ENCODE measurements at places on chromosomes 7 and 10.

DNA sequence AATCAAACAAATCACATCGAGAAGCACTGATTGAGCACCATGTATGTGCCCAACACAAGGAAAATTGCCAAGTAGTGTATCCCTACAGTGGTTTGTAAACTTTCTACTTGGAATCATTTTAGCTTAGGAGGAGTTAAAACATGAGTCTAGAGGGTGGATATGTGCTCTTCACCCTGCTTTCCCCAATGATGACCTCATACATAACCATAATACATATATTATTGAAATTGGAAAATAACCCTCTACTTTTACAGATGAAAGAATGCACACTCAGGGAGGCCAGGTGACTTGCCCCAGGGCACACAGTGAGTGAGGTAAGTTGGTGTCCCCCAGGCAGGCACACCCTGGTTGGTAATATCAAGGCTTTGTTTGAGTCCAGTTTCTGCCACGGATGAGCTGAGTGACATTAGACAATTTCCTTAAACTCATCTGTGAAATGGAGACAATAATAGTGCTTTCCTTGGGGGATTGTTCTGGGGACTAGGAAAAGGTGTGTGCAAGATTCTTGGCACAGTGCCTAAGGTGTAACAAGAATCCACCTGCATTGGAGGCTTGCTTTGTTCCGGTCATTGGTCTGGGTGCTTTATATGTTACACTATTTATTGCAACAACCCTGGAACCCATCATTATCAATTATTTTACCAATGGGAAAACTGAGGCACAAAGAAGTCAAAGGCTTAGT lies 50.7 kb downstream of the BPGM start:
- DNase-seq, result no peak

DNA sequence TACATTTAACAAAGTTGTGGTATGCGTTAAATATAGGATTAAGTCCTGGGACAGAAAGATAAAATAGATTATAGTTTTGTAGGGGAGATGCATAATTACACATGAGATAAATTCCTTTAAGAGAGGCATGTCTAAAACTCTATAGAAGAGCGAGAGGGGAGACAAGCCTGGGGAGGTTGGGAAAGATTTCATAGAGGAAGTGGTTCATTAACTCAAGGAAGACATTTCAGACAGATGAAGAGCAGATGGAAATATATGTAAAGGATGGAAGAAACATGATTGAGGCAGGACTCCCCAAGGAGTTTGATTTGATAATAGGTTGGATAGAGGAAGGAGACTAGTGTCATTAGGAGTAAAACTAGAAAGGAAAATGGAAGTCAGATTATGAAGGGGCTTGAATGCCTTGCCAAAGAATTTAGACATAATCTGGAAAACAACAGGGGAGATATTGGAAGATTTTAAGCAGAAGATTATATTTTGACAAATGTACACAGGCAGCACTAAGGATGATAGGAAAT lies 96.1 kb downstream of the PHTF2 start:
- no peak for DNase-seq

DNA sequence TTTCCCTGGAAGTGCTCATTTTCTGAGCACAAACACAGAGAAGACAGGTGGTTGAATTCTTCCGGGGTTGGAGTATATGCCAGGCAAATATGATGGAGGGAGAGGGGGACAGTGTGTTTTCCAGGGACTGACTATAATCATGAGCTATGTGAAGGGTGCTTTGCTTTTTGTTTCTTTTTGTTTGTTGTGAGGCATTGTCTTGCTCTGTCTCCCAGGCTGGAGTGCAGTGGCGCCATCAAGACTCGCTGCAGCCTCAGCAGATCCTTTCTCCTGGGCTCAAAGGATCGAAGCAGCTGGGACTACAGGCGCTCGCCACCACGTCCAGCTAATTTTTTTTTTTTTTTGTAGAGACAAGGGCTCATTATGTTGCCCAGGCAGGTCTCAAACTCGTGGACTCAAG lies 47.3 kb upstream of the CPN1 start:
- DNase-seq, result no peak

DNA sequence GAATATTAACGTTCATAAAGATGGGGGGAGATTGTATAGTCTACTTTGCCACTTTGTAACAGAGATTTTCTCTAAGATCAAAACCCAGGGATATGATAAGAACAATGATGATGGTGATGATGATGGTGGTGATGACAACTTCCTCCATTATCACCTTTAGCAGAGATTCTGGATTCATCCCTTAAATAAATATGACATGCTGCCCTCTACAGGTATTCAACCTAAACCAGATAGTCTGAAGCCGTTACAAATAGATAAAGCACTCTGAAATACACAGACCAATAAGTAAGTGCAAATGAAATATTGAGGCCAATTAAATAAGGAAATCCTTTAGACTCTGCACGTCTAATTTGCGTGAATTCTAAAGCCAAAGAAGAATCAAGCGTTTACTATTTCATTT lies 211.5 kb downstream of the CREB5 start:
- DNase-seq, result no peak

DNA sequence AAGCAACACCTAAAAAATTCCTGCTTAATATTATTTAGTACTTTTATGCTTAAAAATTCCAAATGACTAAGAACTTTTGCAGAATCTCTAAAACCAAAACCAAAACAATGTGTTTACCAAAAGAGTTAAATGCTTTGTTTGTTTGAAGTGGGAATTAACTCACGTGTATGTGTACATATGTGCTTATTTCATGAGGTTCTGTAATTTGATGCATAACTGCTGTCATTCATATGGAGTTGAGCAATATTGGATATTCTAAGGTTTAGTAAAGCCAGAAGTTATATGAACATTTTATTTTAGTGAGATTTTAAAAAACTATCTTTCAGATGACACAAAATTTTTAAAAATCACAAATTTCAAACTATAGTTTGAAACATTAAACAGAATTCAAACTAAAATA lies 157.1 kb downstream of the PIP4K2A start:
- no peak for DNase-seq

- no peak for DNase-seq
Observed at GRCh38 chr7:75876126-75876881, 2.5 kb upstream of the RHBDD2 start.

GRCh38 chr10:121700416-121700815 lies 102.2 kb upstream of the FGFR2 start:
- DNase-seq, result no peak

GRCh38 chr7:51304729-51305128 lies 11.9 kb downstream of the COBL start:
- no peak for DNase-seq

- DNase-seq, result no peak
Observed at GRCh38 chr10:28875549-28876081, 198.3 kb downstream of the BAMBI start.

DNA sequence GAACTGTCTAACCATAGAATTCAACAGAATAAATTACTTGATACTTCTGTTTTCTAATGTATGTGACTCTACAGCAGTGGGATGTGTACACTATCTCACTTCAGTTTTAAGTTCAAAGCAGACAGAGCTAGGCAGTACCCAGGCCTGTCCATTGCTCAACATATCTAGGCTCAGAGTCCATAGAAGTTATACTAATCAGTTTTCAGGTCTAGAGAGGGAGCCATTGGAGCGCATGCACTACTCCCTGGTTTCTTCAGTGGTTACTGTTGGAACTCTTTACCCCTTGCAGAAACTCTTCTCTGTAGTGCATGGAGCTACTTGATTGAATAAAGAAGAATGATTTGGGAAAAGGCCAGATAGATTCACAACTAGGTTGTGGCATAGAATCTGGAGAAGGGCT lies 4.4 kb downstream of the CD36 start:
- DNase-seq, result no peak

GRCh38 chr10:45319702-45320101 lies 4.3 kb upstream of the OR13A1 start:
- DNase-seq, result no peak

- no peak for DNase-seq
Observed at GRCh38 chr7:149474309-149475120, 13.7 kb upstream of the ZNF777 start.

DNA sequence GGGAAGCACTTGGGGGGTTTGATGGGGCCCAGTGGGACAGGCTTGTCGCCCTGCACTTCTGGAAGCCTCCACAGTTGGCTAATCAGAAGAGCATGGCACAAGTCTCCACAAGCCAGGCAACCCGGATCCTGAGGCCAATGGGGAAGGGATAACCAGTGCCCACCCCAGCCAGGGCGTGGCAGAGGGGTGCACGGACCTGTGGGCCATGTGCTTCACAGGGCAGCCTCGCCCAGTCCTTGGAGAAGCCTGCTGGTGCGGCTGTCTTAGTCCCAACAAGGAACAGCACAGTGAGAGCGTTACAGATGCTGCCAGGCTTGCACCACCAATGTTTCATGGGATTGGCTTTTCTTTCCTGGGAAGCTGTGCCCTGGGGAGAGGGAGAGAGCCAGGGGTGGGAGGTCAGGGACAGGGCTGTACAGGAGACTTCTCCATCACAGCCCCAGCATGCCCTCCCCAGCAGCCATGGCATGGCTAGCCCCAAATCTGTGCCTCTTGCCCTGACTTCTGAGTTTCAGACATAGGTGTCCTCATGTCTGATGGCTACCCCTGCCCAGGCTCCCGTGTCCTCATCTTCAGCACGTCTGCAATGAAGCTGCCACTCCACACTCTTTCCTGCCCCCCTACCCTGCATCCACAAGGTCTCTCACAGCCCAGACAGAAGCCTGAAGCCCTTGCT lies 116.0 kb downstream of the PTPN20 start:
- no peak for DNase-seq

DNA sequence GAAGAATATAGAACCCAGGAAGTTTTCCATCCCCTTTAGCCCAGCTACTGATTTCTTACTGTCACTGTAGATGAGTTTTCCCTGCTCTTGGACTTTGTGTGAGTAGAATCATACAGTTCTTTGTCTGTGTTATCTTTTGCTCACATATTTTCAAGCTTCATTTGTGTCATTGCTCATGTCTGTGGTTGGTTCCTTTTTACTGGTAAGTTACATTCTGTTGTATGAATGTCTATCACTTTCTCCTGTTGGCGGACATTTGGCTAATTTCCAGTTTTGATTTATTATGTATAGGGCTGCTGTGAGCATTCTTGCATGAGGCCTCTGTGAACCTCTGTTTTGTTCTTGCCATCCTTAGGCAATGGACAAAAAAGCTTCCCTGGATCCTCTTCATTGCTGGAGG lies 5.3 kb downstream of the GLRX3 start:
- no peak for DNase-seq

GRCh38 chr7:111083413-111083812 lies 7.5 kb upstream of the LRRN3 start:
- no peak for DNase-seq

- no peak for DNase-seq
Observed at GRCh38 chr10:45456822-45457221, 82.8 kb downstream of the ALOX5 start.

DNA sequence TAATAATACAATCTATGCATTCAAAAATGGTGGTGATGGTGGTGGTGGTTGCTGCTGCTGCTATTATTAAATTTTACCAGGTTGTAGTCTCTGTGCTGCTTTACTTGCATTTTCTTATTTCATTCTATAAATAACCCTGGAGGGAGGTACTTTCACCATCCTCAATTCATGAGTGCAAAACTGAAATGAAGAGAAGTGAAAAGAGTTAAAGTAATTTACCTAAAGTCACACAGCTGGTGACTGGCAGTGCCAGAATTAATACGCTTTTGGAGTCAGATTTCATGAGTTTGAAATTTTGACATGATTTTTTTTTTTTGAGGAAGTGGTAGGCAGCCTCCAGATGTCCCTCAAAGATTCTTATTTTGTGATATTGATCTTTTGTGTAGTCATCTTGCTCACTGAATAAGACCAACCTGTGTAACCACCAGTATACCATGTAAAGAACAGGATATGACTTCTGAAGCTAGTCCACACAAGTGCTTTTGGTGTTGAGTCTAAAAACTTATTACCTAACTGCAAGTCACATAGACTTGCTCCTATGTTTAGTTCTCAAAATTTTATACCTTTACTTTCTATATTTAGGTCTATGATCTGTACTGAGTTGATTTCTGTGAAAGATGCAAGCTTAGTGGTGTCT lies 218.8 kb downstream of the ZWINT start:
- no peak for DNase-seq

DNA sequence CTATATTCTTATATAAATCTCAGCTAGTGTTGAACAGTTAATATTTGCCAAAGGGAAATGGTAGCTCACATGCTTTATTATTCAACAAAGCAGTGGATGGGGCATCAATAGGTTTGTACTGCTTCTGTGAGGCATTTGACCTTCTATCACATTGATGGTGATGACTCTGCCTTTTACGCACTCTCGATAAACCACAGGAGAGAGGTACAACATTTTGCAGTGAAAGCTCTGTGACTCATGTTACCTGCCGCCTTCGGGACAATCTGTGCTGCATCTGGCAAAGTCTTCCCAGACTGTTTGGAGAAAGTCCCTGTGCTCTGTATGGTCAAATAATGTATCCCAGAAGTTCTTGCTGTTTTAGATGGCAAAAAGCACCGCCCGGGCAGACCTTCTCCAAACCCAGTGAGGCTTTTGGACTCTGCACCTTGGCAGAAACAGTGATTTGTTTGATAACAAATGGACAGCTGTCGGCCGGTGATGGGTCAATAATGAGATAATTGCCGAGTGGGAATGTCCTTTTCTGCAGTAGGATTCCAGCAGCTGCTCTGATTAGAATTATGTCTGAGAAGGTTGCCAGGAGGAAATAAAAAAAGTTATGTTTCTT lies 61.0 kb downstream of the PLPP4 start:
- no peak for DNase-seq

DNA sequence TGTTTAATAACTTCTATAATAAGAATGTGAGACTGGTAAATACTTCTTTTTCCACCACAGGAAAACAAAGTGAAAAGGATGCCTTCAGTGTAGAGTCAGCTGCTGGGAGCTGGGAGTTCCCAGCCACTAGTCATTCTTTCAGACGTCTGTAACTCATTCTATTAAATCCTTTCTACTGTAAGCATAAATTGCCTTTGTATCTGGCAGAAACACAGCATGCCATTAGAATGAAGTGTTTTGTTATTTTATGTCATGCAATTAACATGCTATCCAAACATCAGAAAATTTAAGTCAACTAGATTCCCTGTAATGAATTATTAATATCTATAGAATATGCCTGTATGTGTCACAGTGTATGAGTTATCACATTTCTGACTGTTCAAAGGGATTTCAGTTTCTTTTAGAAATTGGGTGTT lies 14.3 kb downstream of the BPGM start:
- no peak for DNase-seq

DNA sequence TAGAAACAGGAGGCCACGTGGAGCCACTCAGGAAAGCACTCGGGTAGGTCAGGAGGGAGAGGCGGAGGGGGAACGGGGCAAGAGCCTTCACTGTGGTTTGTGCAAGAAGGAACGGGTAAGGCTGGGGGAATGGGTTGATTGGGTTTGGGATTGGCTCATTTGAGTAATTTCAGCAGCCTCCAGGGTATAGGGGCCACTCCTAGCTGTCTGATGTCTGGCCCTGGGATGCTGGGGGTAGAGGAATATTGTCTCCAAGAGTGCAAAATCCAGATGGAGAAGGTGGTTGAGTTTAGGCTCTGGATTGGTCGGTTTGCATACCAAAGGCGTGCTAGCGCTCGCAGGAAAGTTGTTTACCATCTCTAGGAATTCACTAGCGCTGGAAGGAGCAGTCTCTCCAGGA lies 47.2 kb downstream of the MYL10 start:
- no peak for DNase-seq

DNA sequence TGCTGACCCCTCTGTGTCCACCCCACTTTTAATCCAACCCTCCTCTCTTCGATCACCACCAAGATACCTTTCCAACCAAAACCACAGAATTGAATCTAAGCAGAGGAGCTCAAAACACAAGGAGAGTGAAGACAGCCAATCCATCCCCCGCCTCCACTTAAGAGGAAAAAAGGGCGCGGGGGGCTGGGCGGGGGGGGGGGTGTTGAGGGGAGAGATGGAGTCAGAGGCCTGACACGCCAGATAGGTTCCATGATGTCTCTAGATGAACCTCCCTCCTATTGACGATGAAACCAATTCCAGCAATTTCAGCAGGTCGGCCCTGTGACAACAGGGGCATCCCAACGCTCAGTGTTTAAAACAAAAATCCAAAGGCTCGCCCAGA lies 1.3 kb downstream of the SORBS1 start:
- no peak for DNase-seq

Data from NCI-H1930 (cell line).